Stimulated activated CD8-positive, alpha-beta memory T cell treated with anti-CD3 and anti-CD28 coated beads, Interleukin-15, amount 100 ng/mL, for 24 hours (primary cell): ENCODE measurements at places on chromosomes 2 and 18.

- DNase-seq, result no peak
Measured at GRCh38 chr2:135951041-135951583, 34.3 kb downstream of the DARS1 start.

DNA sequence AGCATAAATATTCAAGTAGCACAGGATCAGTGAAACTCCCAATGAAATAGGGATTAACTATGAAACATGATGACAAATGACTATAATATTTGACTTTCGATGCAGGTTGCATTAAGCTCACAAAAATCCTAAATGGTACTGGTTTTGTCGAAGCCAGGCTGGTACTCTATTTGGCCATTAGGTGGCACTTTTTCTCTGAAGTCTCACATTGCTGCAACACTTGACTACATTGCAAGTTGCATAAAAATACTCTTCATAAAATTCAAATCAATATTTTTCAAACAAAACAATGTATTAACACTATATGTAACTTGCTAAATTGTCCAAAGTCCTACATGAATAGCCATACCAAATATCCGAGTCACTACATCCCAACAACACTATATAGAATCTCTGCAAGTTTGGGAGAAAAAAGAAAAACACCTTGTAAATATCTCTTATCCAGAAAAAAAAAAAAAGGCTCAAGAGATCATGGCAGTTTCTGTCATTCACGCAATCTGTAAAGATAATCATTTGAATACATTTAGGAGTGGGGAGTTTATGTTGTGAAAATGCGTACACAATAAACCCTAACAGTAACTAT is 9.5 kb downstream of the RTTN start:
- DNase-seq, result no peak

- DNase-seq, result no peak
Measured at GRCh38 chr18:78595924-78596573, 383.6 kb upstream of the SALL3 start.

DNA sequence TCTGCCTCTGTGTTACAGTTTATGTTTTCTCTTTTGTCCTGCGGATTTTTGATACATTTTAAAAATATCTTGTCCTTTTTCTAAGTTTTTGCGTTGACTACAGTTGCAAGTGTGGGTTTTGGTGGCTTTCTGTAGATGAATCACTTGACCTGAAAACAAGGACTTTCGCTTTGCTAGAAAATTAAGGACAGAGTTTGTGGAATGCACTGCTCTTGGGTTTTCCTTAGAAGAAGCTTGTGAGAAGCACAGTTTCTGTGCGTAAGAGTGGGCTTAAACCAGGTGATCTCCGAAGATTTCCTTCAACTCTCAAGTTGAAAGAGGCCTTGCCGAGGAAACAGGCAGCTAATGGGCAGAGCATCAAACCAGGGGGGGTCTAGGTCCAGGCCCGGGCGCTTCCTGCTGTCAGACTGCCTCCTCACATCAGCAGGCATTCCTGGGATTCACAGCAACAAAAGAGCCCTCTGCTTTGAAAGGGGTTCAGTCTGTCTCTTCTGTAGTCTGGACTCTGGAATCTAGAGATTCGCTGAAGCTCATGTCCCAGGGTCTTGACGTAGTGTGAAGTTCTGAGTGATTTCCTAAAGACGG is 17.3 kb downstream of the NCK2 start:
- DNase-seq, result no peak

- DNase-seq, result no peak
Measured at GRCh38 chr2:178211943-178212342, 17.6 kb downstream of the OSBPL6 start.

- DNase-seq, result no peak
Measured at GRCh38 chr18:32201948-32202672, 12.3 kb downstream of the MEP1B start.

- DNase-seq, result no peak
Measured at GRCh38 chr2:150142561-150142960, 344.9 kb downstream of the RND3 start.

- DNase-seq, result no peak
Measured at GRCh38 chr2:62140426-62141141, 55.3 kb upstream of the B3GNT2 start.

GRCh38 chr2:2899826-2900225 is 477.8 kb downstream of the EIPR1 start:
- DNase-seq, result no peak

DNA sequence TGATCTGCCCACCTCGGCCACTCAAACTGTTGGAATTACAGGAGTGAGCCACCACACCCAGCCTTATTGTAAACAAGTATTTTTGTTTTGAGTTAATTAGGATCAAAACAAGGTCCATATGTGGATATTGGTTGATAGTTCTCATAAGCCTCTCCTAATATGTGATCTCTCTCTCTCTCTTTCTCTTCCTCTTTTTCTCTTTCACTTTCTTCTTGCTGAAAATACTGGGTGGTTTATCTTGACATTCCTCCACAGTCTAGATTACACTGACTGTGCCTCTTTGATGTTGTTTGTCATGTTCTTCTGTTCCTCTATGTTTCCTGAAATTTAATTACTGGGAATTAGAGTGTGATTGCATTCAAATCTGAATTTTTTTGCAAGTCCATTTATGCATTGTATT is 547.5 kb upstream of the NRXN1 start:
- DNase-seq, result no peak

GRCh38 chr2:134773759-134774742 is 55.3 kb upstream of the TMEM163 start:
- DNase-seq, result no peak

DNA sequence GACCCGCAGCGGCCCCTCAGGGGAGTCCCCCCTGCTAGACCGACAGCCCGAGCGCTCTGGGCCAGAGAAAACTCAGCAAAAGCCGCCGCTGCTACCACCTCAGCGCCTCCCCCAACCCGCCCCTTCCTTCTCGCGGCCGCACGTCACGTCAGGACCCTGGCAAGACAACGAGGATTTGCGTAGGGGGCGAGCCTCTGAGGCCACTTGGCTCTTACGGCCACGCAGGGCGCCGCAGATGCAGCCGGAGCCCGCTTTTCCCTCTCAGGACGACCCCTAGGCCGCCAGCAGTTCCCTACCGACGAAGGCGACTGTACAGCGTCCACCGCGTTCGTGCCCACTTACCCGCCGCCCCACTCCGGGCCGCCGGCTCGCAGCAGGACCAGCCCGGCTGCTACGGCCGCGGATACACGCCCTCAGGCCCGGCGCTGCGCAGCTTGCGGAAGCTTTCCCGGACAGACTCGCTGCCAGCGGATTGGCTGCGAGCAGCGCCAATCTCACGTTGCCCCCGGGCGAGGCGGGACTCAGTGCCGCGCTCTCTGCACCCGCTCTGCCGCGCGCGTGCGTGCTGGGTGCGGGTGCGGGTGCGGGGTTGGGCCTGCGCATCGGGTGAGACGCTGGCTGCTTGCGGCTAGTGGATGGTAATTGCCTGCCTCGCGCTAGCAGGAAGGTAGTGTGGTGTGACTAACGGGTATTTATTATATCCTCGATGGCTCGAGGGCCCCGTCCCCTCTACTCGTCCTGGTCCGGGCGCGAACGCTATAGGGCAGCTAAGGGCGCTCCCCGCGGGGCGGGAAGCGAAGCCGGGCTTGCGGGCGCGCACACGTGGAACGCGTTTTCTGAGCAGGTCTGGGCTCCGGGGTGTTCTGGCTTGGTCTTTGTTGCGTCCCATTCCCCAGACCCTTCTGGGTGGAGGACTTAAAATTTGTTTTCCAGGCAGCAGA is at the start of the genes ORMDL1 and PMS1:
Gene ORMDL1 (minus strand): TSS at position 413 of the 941 bp plus-strand sequence. CDS start 1,744 bp downstream, outside the sequence.
Gene PMS1 (plus strand): TSS at position 524 of the 941 bp plus-strand sequence. CDS start 7,360 bp downstream, outside the sequence.
- DNase-seq, result peak; percentile 84

GRCh38 chr2:196101325-196101991 is 32.8 kb upstream of the DNAH7 start:
- no peak for DNase-seq

GRCh38 chr2:174997110-174997509 is 8.1 kb downstream of the CHN1 start:
- no peak for DNase-seq

GRCh38 chr2:237517163-237517562 is 30.1 kb downstream of the MLPH start:
- DNase-seq, result no peak

GRCh38 chr2:216159144-216159543 is 50.0 kb downstream of the XRCC5 start:
- DNase-seq, result no peak

DNA sequence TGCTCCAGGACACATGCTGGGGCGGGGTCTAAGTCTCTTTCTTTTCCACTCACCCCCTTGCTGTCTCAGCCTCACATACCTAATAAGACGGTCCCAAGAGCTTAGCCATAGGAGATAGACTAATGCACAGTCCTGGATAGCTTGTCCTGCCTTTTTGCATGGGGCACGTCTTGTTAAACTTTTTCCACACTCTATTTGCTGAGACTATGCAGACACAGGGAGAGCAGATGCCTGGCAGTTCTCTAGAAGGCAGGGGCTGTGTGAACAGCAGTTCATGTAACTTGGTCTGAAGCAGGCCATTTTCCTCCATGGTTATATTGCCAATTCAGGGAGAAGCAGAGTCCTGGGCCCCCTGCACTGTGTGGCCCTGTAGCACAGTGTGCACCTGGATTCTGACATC is 142.1 kb downstream of the SEPTIN10 start:
- no peak for DNase-seq

DNA sequence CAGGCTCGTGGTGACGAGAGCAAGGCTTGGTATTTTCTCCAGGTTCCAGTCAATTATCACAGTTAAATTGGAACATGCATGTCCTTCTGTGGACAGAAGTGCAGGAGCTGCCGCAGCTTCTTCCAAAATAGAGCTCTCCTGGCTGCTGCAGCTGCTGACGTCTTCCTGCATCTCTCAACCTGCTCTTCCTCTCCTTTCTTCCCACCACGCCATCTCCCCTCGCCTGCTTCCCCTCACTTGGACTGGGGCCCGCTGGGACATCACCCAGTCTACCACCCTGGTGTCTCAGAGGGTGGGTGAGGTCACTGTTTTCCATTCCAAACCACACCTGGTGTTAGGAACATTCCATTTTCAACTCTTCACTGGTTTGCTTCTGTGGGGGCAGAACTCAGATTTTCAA is 41.4 kb downstream of the SPP2 start:
- DNase-seq, result no peak
